NCI-H1694 (cell line): ENCODE measurements at places on chromosomes 13 and 19.

DNA sequence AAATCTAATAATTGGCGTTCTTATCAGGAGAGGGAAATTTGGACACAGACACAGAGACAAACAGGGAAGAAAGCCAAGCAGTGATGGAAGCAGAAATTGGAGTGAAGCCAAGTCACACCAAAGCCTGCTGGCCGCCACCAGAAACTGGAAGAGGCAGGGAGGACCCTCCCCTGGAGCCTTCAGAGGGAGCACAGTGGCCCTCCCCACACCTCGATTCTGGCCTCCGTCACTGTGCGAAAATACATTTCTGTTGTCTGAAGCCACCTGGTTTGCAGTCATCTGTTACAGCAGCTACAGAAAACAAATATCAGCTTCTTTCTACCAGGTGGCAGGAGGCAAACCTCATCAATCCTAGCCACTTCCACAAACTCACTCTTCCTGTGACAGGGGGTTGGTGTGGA, 8.3 kb upstream of the TLE6 start:
- DNase-seq, result peak; percentile 56

DNA sequence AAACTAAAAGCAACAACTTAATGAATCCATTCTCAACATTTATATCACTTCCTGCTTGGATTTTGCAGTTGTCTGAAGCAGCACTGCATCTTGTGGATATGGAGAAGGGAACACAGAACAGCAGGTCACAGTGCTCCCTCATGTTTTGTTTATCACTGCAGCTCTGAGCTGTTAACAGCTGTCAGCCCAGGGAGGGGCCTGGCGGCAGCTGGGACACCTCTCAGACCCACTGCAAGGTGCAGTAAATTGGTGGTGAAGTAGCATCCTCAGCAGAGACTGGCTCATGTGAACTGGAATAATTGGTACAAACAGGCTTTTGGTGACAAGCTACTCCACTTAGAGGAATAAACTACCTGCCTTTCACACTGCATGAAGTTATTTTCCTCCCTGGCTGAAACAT, 170.4 kb downstream of the LIG4 start:
- DNase-seq, result peak; percentile 87

DNA sequence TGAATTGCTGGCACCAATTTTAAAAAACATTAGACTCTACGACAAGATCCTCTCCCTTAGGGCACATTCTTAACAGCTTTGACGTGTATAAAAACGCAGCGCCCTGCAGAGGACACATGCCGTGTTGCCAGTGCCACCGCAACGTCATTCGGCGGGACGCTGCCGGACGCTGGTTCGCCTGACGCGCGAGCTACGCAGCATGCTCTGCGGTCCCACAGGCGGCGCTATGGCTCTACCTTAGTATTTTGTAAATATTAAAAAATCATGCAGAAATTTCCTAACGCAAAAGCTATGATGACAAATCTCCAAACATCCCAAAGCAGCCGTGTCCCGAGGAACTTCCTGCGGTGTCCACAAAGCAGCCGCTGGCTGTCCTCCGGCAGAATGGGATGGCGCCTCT, 4.2 kb upstream of the ADPRHL1 start:
- DNase-seq, result no peak

DNA sequence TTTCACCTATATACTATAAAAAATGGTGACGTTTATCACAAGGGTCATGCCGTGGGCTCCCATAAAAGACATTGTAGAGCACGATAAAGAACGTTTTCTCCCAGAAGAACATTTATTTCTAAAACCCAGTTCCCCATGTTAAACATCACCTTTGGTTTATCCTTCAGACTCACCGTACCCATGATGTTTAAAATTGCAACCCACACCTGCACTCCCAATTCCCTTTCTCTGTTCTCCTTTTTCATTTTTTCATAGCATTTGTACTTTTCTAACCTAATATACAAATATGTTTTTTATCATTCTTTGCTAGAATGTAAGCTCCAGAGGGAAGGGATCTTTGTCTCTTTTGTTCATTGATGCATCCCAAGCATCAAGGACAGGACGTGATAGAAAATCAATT, 2.0 kb downstream of the RCBTB2 start:
- DNase-seq, result no peak

GRCh38 chr19:39405958-39406655, 540 bp upstream of the ZFP36 start:
- no peak for DNase-seq

- DNase-seq, result no peak
These were observed 1086.6 kb downstream of the UQCRFS1 start for GRCh38 chr19:28126135-28126898.

- no peak for DNase-seq
These were observed 32.1 kb upstream of the DCLK1 start for GRCh38 chr13:36163286-36163685.

DNA sequence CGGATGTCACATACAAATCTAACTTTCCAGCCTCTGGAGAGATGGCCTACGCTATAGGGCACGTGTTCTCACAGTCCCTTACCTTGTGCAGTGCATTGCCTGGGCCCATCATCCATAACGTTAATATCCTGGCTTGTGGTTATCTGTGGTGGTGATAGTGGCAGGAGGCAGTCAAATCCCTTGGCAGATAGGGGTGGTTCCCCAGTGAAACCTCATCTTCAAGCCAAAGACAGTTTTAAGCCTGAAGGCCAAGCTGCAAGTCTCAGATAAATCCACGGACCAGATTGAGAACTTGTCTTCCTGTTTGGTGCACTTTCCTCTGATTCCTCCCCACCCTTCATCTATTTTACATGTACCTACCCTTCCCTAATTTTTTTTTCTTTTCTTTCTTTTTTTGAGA, 4.3 kb upstream of the FBXO17 start:
- no peak for DNase-seq

DNA sequence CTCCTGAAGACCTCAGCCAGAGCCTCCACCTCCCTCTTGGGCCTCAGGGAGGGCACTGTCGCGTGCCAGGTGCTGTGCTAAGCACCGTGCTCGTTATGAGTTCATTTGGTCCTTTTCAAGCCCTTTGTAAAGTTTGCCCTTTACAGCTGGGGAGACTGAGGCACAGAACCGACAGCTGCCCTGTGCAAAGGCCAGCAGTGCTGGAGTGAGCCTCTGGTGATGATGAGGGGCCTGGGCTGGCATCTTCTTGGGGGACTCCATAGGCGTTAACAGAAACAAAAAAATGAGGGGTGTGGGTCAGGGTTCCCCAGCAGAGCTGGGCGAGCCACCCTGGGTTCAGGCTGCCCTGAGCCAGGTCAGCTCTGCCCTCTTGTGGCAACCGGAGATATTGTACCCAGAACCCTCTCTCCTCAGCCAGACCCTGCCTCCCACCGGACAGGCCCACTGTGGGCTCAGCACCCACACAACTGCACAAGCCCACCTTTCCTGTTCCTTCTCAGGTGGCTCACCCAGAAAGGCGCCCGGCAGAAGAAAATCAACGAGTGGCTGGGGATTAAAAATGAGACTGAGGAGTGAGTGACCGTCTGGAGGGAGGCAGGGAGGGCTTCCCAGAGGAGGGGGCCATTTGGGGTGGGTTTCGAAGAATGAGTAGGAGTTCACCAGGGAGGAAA, 5.5 kb upstream of the IFI30 start:
- no peak for DNase-seq

DNA sequence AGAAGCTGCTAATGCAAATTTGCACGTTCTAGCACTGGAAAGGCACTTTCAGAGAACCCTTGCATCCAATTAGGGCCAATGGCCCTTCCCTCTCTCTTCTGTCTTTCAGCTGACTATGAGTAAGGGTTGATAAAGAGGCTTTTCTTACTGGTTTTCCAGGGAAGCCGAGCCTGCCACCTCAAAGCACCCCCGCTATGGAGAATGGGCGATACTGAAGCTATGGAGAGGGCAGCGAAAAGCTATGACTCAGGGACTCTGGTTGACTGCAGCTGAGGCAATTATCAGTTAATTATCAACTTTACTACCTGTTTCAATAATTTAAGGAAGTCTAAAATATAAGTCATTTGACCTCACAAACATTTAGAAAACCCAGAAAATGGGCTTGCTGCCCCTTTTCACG, 115.8 kb downstream of the TRPC4 start:
- DNase-seq, result no peak

DNA sequence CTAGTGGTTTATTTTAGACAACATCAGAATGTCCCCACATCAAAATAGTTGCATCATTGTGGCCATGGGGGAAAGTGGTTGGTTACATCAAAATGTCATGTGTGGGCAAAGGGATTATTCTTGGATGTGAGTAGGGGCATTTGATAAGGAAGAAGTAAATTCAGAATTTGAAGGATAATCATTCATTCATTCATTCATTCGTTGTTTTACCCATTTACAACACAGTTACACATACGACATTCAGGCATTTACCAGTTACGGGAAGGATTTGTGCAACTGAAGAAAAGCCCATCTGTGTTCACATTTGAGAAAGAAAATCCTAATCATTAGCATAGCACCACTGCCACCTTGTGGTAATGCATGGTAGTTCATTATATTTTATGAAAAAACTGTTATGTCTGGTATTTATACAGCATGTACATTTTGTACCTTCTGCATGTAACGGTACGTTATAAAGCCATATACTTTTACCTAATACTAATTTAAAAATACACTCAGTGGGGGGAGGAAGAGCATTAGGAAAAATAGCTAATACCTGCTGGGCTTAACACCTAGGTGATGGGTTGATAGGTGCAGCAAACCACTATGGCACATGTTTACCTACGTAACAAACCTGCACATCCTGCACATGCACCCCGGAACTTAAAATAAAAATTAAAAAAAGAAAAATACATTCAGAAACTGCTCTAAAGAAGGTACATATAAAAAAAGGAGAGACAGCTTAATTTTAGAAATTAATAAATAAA, 62.1 kb downstream of the DGKH start:
- peak; percentile 81 for DNase-seq

DNA sequence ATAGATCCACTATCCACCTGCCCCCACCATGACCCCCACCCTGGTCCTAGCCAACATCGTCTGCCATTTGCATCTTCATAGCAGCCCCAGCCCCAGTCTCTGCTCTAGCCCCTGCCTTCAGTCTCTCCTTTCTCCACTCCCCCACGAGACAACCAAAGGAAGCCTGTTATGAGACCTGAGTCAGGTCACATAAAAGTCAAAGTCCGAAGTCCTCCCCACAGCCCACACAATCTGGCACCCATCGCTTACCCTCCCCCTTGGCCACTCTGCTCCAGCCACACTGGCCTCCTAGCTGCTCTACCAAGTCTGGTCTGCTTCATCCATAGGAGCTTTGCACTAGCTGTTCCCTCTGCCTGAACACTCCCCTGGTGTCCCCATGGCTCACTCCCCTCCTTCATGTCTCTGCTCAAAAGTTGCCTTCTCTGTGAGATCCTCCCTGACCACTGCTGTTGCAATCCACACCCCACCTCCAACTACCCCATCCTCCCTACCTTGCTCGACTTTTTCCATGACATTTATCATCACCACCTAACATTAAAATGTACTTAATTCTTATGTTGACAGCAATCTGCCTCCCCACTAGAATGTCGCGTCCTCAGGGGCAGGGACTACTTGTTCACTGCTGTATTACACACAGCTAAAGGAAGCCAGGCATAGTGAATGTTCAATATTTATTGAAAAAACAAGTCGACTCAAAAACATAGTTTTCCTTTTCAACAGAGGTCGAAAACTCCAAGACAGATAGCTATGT, 1.2 kb upstream of the PLEKHG2 start:
- no peak for DNase-seq

- DNase-seq, result peak; percentile 77
These were observed at the start of gene FBL for GRCh38 chr19:39845933-39846677. Gene FBL (minus strand): TSS chr19:39846379. CDS start chr19:39846300, 79 bp downstream.

- DNase-seq, result no peak
These were observed 3.6 kb upstream of the HAMP start for GRCh38 chr19:35278578-35279284.

GRCh38 chr19:29376855-29377354, 148.9 kb upstream of the VSTM2B start:
- no peak for DNase-seq

GRCh38 chr13:47004027-47004426, 107.2 kb upstream of the HTR2A start:
- DNase-seq, result no peak

DNA sequence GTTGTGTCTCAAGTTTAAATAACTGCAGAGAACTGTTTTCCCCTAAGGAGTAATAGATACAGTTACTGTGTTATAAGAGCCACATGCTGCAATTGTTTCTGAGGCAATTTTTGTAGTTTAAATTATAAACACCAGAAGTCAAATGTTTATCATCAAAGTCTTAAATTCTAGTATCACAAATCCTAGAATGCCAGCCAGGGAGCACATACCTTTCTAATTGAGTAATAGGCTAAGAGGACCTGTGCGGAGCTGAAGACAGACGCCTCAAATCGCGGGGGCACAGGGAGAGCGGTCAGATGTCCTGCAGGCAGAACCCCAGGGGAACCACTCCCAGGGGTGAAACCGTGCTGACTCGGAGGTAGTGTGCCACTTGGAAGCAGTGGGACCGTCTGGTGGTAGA, 65.2 kb upstream of the TNFRSF19 start:
- no peak for DNase-seq

DNA sequence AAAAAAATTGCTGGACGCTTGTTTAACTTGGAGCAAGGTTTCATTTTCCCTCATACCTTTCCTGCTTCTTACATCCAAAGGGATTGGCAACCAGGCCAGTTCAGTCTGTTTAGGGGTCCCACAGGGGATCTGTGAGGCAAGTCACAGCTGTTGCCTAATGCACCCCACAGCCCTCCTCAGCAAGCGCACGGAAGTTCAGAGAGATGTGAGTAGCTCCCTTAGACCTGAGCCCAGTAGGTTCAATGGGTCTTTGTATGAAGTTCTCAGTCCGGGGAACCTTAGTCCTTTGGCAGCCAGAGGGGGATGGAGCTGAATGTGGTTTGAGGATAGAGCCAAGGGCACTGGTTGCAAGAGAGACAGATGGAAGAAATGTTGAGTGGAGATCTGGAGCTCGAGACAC, 13.0 kb downstream of the SAMD4B start:
- no peak for DNase-seq

- DNase-seq, result no peak
These were observed 56.5 kb downstream of the TDRD3 start for GRCh38 chr13:60453490-60453889.

DNA sequence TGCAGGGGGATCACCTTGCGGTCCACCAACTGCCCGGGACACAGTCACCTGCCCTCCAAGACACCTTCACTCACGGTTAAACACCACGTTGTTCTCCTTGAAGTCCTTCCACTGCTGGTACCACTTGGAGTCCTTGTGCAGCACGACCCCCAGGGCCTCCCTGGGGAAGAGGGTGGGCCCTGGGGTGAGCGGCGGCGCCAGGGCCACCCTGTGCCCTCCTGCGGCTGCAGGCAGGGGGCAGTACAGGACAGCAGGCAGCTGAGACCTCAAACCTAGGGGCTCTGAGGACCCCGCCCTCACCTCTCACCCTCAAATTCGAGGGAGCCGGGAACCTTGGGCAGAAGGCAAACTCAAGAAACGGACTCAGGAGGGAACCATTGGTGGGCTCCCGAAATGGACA, 7.5 kb upstream of the CTXN1 start:
- DNase-seq, result no peak

DNA sequence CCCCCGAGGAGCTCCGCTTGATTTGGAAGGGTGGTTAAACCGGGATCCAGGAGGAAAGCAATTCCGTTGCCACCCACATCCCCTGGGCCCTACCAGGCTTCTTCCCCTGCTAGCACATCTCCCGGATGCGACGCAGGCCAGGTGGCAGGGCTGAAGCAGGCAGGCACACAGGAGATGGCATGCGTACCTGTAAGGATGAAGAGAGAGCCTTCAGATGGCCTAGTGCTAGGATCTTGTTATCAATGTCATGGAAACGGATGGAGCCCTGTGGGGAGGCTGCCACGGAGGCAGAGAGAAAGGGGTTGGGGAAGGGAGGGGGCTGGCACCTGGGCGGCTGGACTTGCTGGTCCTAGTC, 8.5 kb upstream of the SOX1 start:
- DNase-seq, result no peak
